ENCODE measurements at places on chromosomes 3 and 15.

DNA sequence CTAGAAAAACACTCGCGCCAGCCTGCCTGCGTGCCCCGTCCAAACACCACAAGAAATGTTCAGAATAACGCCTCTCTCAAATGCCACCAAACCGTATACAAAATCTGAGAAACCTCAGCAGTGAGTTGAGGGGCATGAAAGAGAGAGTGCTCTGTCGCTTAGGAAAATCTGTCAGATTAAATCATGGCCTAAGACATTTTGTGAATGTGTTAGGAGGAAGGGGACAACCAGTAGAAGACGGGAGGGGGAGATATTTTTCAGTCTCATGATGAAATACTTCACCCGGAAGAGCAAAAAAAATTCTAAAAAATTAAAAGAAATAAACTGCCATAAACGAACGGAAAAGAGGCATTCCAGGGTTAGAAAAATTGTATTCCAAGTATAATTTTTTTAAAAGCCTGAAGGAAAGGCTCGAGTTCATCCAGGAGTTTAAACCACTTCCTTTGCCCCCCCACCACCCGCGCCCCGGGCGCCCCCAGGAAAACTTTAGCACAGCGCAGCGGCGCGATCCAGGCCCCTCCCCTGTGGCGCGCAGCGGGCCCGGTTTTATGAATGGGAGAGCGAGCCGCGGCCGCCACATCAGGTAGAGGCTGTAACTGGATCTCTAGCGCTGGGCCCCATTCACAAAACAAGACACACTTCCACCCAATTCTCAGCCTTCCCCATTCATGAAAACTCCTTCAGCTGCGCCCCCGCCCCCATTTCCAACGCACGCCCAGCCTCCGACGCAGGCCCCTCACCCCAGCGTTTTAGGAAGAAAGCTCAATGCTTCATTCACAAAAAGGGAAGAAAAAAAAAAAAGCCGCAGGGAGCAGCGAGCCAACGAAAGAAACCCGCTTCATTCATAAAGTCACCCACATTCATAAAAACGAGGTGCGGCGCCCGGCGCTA lies 1.4 kb downstream of the ETV5 start:
- DNase-seq = peak; percentile 86

GRCh38 chr3:57778494-57778893 lies 22.4 kb downstream of the SLMAP start:
- no peak for DNase-seq

- DNase-seq = no peak
Measured at GRCh38 chr3:16801223-16801622, 83.5 kb upstream of the PLCL2 start.

- DNase-seq = no peak
Measured at GRCh38 chr3:56838448-56838847, 36.7 kb upstream of the ARHGEF3 start.

DNA sequence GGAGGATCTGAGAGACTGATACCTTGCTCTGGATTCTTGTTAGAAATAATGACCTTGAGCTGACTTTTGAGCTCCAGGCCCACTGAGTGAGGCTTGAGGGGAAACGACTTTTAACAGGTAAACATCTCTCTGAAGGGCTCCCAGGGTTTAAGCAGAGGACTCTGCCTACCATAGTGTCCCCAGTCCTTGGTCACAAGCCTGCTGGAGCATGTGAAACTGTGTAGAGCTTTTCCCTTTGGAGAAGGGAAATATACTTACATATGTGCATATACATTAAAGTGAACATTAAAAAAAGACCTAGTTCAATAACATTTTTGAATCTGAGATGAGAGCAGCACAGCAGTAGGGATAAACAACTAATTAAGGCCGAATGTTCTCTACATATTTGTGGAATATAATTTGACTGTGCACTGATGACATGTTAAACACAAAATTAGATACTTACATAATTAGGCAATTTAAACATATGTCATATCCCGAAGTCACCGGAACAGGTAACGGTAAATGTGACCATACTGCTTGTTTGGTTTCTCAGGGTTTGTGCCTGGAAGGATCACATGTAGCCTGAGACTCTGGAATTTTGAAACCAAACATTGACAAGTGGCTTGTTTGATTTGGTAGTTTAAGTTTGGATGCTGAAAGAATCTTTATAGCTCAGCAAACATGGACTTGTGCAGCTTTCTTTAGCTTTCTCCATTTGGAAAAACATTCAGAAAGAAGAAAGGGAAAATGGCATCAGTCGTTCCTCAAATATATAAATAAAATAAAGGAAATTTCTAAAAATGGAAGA lies 266.1 kb upstream of the C2CD4B start:
- DNase-seq = no peak

DNA sequence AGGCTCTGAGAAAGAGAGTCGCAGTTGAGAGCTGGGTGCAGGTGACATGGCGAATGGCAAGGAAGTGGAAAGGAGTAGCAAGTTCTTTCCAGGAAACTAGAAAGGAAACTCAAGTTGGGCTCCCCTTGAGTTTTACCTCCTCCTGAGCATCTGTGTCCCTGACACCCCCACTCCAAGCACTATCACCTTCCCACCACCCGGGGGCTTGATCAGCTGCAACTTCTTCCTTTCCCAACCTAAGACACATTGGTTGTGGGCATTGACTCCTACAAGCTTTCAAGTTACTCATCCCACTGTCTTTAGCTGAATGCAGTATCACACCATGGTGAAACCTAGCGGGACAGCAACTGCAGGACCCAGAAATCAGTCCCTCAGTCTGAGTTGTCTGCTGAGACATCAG lies 256.6 kb upstream of the NR2F2 start:
- no peak for DNase-seq

GRCh38 chr15:40256638-40257235 lies 17.9 kb downstream of the PAK6 start:
- peak; percentile 65 for DNase-seq

DNA sequence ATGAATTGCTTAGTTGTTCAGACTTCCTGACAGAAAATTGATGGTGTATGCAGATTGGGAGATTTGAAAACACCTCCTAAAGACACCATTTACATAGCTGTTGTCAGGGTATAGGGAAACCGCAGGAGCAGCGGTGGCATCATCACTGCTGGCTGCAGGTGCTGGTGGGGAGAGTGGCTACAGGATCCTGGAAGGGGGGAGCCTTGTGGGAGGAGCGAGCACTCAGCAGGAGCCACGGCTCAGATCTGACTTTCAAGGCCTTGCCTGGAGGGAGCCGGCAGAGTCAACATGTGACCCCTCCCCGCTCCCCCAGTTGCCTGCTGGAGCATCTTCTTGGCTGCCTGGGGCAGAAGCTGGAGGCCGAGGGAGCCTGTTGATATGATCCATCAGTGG lies 26.1 kb downstream of the EDEM1 start:
- no peak for DNase-seq

GRCh38 chr3:51514210-51514609 lies 14.4 kb upstream of the DCAF1 start:
- no peak for DNase-seq

DNA sequence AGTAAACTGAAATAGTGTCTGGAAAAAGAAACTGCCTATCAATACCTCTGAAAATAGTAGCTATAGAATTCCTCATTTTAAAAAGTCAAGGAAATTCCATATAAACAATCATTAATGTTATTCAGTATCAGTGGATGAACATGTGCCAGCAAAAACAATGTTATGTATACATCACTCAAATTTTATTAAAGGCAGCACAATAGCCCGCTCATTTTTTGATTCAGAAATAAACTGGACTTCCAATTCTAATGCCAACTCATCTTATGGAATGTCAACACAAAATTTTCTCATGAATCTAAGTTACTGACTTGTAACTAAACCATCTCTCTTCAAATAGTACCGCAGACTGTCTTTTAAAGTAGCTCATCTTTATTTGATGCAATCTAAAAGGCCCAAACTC lies 19.0 kb downstream of the THBS1 start:
- DNase-seq = peak; percentile 49

DNA sequence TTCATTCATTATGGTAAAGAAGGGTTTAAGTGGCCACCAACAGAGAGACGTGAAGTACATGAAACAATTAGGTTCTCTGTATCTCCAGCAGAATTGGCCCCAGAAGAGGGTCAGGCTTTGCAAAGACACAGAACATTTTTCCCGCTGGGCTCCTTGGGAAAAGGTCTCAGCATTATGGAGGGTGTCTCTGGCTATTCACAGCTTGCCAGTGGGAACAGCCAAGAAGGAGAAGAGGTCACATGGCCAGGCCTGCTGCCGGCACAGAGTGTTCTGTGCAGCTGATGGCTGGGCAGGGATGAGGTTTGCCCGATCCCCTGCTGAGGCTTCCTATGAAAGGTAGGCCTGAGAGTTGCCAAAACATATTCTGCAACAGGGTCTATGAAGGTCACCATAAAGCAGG lies 77.8 kb upstream of the LPP start:
- DNase-seq = no peak

DNA sequence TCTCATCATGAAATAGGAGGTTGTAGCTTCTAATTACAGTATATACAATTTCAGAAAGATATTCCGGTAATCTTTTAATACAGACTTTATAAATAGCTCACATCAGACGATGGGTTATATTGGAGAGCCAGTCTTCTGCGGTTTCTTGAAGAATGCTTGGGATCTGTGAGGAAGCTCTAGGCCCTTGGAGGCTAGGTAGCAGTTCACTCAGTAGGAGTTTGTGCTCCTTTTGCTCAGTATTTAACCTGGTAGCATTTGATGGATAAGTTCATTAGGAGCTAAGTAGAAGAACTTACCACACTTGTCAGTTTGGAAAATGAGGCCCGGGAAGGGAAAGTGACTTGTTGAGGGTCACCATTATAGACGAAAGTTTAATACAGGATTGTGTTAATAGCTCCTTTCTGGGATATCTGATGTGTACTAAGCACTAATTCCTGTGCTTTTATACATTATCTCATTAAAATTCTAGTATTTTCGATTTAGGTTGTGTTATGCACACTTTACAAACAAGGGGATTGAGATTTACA lies 2.8 kb downstream of the FNDC3B start:
- DNase-seq = peak; percentile 52

GRCh38 chr3:41508063-41508696 lies 308.9 kb downstream of the CTNNB1 start:
- no peak for DNase-seq

DNA sequence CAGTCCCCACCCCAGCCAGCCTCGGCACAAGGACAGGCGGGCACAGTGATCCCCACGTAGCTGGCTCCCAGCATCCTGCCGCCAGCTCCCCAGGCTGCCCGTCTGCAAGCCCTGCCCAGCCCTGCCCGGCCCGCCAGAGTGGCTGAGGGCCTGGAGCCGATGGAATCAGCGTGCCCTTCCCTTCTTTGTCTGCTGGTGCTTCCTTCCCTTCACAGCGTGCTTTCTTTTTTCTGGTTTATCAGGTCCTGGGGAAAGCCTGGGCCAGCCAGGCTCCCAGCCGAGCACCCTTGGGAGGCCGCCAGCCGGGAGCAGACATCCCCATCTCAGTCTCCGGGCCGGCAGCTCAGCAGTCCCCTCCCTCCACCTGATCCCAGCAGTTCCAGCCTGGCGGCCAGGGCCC lies 54.7 kb upstream of the SMAD6 start:
- no peak for DNase-seq

- DNase-seq = peak; percentile 42
Measured at GRCh38 chr3:171950373-171950772, 89.0 kb upstream of the FNDC3B start.

DNA sequence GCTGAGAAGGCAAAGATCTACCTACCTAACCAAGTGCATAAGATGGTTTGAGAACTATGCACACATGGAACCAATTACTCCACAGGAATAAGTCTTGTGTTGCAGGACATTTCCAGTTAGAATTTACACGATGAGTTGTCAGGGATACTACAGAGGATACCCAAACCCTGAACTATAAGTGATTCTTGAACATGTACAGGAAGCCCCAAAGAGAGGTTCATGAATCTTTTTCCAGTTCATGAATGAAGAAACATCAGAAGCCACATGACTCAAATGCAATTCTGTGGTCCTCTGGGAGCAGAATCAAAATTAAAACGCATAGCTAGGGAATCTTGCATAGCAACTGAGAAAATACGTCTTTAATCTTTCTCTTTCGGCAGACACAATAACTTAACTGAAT lies 114.1 kb upstream of the LMCD1 start:
- peak; percentile 43 for DNase-seq

GRCh38 chr3:125051205-125051604 lies 4.6 kb downstream of the HEG1 start:
- no peak for DNase-seq

- DNase-seq = no peak
Measured at GRCh38 chr3:13171704-13172643, 98.7 kb upstream of the IQSEC1 start.

DNA sequence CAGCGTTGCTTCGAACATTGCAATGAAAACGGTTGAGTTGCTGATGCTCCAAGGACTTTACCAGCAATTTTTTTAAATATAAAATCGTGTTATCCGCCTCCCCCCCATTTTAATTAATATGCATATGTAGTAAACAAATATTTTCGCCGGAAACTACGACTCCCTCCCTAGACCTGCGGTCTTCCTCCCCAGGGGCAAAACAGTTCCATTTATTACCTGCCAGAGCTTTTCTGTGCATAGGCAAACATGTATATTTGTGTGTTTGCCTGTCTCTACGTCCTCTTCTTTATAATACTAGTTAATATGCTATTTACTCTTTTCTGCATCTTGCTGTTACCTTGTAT lies 593 bp upstream of the RSL24D1 start:
- no peak for DNase-seq

DNA sequence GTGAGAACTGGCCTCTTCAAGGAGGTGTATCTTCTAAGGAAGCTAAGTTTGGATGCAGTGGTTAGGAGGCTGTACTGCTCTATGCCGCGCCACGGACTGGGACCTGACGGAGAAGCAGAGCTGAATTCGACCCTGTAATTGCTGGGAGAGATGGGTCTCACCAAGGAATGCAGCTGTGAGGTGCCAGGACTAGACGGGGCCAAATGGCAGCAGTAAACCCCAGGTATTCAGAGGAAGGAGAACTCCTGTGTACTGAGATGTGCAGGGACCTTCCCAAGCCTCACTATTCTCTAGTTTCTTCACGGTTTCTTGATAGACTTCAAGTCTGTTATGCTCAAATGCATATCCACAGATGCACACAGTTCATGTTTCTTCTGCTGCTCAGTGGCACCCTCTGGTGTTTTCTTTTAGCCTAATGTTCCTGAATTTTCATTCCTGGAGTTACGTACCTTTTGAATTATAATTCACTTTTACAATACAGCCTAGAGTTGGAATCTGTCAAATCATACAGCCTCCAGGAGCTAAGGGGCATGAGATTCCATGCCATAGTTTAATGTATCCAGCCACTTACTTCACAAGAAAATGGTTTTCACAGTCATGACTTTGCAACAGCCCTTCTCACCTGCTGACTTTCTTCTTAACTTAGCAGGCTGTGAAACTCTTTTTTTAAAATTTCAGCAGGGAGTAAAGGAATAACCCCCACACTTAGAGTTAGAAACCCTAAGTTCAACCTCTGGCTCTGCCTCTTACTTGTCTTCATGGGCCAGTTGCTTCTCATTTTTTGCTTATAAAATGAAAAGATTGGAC lies 61.8 kb downstream of the GLDN start:
- peak; percentile 44 for DNase-seq

- DNase-seq = no peak
Measured at GRCh38 chr3:17585394-17586325, 156.8 kb downstream of the TBC1D5 start.

- DNase-seq = peak; percentile 73
Measured at GRCh38 chr15:56524915-56525314, 60.0 kb upstream of the MNS1 start.

GRCh38 chr15:71806452-71806931 lies 3.9 kb upstream of the NR2E3 start:
- DNase-seq = peak; percentile 55

GRCh38 chr3:106542101-106542769 lies 673.4 kb upstream of the CBLB start:
- peak; percentile 24 for DNase-seq

GRCh38 chr3:49428752-49429080 lies 408 bp downstream of the NICN1 start:
- DNase-seq = no peak

- no peak for DNase-seq
Measured at GRCh38 chr15:88983861-88984429, 70.8 kb upstream of the MFGE8 start.
